ENCODE measurements at places on chromosomes 16 and 17.

DNA sequence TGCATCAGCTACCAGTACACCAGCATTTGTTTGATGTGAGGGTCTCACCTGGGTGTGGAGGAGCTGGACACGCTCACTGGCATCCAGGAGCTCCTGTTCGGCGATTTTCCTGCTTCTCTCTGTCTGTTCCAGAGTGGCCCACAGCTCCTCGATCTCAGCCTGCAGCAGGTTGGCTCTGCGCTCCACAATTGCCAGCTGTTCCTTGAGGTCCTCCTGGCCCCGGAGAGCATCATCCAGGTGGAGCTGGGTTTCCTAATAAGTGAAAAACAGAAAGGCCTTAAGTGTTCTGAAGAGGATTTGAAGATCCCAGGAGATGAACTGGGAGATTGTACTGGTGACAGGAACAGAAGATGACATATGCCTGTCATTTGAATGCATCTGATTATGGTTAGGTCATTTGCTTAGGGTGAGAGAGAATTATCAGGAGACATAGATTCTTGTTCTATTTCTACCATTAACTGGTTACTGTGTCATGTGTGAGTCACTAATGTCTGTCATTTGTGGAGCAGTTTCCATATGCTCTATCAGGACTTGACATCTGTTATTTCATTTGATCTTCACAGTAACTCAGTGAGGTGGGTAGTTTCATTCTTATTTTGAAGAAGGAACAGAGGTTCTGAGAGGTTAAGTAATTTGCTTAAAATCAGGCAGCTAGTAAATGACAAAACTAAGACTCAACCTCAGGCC, 21.5 kb upstream of the MYH13 start:
- no peak for DNase-seq

GRCh38 chr17:40180694-40181093, 3.4 kb downstream of the RAPGEFL1 start:
- no peak for DNase-seq

- no peak for DNase-seq
Observed at GRCh38 chr16:57127037-57127763, 34.8 kb downstream of the CPNE2 start.

GRCh38 chr17:40177275-40177874, at the start of gene RAPGEFL1:
Gene RAPGEFL1 (plus strand): TSS chr17:40177470. CDS start chr17:40177862, 392 bp downstream.
- no peak for DNase-seq

GRCh38 chr16:82055728-82056549, 20.9 kb downstream of the HSD17B2 start:
- DNase-seq = peak; percentile 86

DNA sequence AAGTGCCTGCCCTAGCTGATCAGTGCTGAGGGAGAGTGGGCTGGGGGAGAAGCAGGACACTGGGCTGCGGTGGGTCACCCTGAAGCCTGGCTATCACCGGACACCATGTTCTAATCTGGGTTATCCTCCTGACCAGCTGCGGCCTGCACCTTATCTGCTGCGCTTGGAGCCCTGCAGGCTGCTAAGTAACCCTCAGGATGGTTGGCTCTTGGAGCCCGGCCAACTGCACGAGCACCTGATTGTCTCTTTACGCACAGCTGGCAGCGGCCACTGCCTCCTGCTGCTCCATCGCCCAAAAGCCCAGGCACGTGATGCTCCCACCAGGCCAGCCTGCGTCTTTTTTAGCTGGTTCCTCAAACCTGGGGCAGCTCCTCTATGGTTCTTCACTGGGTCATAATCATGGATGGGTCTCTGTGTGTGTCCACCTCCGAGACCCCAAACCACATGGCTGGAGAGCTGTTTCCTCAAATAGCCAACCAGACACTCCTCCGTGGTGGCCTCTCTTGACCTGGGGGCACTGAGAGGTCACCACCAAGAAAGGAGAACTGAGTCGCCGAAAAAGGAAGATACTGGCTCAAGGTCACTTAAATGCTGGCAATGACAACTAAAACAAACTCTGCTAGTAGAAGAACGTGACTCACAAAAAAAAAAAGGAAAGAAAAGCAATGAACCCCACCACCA, 21.7 kb downstream of the SPHK1 start:
- no peak for DNase-seq

DNA sequence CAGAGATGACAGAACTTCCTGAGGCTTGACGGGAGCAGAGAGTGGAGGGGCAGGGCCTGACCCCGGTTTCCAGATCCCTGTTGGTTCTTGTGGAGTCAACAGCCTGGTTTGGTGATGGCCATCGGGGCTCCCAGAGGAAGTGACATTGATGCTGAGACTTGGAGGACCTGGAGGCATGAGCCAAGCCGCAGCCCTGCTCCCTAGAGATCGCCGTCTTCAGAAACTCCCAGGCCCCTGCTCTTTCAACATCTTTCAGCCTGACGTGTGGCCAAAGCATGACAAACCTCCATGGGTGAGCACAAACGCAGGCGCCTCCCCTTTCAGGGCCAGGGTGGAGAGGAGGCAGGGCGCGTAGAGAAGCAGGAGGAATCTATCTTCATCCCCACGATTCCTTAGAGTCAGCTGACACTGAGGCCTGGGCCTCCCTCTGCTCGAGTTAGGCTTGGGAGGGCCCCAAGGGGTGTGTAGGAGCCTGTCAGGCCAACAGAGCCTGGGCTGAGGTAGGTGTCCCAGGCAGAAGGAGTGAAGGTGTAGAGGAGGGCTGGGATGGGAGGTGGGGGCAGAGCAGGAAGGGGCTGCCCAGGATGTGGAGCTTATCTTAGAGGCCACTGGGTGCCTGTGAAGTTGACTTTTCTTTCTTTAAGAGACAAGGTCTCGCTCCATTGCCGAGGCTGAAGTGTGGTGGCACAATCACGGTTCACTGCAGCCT, 56.1 kb upstream of the MED9 start:
- no peak for DNase-seq

DNA sequence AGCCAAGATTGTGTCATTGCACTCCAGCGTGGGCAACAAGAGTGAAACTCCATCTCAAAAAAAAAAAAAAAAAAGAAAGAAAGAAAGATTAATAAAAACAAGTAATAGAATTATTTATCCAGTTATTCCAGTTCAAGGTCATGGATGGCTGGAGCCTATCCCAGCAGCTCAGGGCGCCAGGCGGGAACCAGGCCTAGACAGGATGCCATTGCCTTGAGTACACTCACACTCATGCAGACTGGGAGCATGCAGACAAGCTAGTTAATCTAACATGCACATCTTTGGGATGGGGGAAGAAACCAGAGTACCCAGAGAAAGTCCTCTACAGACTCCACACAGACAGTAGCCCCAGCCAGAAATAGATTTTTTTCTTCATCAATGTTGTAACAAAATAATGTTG, 17.9 kb downstream of the PDP2 start:
- DNase-seq = no peak

- no peak for DNase-seq
Observed at GRCh38 chr16:81266680-81267095, 28.2 kb downstream of the BCO1 start.

DNA sequence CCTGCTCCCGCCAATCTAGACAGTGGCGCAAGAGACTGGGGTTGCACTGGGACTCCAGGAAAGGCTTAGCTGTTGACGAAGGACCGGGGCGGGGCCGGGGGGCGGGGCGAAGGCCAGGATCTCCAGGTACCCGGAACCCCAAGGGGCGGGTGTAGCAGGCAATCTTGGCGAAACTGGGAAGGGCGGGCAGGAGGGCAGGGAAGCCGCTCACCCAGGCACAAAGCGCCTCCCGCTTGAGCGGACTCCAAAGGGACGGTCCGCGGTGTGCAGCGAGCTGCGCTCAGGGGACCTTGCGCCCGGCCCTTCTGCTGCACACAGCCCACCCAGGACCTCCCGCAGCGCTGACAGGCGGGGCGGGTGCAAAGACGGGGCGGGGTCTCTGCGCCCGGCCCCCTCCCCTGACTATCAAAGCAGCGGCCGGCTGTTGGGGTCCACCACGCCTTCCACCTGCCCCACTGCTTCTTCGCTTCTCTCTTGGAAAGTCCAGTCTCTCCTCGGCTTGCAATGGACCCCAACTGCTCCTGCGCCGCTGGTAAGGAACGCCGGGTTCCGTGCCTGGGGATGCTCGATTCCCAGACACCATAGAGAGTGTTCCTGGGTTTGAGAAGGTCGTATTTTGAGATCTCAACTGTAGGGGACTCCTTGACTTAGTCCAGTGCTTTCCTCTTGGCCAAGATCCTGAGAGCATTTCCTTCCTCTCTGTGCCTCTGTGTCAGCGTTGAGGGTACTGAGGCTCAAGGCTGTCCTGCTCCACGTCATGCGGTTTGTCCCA, at the start of gene MT1F:
MT1F (plus strand) TSS at position 405 of the 772 bp plus-strand sequence; CDS start at position 505, 100 bp downstream.
- peak; percentile 85 for DNase-seq

- DNase-seq = no peak
Observed at GRCh38 chr16:57867000-57867561, 64.8 kb upstream of the KIFC3 start.

DNA sequence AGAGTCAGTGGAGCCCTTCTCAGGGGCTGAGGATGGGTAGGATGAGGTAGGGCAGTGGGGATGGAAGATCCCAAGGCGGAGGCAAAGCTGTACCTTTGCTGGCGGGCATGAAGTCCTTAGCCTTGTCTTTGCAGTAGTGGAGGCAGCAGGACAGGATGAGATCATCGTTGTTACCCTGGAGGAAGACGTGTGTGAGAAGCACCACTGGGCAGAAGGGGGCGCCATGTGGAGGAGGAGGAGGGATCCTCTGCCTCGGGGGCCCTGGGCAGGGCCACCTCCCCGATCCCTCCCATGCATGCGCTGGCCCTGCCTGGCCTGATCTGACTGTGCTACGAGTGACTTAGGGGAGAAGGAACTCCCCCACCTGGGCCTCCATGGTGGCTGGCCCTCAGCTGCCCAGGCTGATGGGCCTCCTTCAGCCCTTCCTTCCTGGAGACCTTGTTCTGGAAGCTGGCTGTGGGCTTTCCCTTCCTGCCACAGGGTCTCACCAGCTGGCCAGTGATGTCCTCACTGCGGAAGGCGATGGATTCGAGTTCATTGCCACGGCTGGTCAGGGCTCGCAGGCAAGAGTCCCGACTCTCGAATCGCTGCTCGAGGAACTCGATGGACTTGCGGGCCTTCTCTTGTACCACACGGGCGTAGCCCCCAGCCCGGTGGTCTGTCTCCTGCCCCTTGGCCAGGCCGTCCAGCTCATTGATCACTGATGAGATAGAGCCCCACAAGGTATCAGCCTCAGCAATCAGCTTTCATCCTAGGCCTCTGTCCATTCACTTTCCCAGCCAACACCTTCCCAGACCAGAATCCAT, 10.3 kb downstream of the HIC1 start:
- no peak for DNase-seq

DNA sequence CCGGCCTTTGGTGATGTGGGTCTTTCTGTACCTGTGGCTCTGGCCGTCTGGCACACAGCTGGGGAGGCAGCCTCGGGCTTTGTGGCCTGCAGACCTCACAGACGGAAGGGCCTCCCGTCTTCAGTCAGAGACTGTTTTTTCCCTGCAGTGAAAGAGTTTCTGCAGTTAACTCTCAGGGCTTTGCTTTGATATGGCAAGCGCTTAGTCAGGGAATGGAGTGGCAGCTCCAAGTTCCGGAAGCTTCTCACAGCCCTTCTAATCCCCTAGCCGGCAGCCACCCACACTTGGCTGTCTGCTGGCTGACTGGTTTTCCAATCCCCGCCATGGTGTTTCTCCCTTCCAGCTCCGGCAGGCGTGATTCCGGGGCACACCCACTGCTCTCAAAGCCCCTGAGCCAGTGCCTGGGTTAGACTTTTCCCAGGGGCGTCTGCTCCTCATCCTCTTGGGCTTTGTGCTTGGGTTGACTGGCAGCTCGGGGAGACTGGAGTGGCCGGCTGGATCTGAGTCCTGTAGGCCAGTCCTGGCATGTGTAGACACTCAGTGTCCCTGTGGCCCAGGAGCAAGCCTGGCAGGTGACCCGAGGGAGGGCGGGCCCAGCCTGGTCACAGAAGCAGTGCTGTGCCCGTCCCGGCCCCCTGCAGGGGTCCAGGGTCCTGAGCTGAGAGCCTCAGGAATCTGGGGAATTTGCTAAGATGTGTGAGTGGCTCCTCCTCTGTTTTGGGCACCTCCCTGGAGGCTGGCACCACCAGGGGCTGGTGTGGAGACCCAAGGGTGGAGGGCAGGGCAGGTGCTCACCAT, 29.9 kb downstream of the BAIAP2 start:
- no peak for DNase-seq

DNA sequence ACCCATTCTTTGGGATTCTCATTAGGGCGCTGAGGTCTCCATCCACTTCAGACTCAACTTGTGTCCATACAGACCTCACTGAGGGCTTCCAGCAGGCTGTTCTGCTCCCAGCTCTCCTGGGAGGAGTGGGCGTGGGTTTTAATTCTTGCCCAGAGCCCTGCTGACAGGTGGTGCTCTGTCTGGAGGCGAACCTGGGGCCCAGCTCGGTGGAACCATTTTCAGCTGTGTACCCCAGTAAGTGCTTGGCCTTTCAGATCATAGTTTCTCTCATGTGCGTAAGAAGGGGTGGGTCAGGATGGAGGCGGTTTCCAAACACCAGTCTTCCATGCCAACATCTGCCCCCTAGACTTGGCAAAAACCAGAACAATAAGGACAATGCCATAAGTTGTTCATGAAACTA, 21.4 kb upstream of the NKD1 start:
- no peak for DNase-seq

DNA sequence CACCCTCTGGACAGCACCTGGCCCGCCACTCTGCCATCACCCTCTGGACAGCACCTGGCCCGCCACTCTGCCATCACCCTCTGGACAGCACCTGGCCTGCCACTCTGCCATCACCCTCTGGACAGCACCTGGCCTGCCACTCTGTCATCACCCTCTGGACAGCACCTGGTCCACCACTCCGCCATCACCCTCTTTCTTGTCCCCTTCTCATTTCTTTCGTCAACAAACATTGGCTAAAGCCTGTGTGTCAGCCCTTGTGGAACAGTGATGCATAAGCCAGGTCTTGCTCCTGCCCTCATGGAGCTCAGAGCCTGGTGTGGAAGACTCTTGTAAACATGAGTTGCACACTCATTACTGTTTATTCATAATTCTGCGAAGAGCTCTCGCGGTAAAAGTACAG, 31.2 kb downstream of the CDK5R1 start:
- DNase-seq = no peak

DNA sequence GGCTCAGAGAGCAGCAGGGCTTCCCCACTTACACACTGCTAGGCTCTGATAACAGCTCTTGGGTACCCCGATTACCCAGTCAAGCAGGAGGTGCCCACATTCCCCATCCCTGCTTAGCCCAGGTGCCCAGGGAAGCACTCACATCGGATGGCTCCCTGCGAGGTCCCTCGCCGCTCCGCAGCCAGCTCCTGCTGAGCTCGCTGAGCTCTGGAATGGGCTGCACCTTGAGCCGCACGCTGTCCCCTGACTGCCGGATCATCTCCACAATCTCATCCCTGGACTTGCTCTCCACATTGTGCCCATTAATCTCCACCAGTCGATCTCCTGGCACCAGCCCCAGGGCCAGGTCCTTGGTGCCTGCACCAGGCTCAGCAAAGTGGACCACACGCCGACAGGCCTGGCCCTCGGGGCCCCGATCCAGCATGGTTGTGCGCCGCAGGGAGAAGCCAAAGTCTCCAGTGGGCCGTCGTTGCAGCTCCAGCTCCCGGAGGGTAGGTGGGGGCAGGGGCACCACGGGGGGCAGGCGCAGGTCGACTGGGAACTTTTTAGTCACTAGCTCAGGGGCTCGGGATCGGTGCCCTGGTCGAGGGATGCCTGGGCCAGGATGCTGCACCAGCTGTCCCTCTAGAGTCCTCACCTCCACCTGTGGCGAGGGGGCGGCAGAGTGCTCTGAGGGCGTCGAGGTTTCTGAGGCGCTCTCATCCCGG, 14.2 kb downstream of the MYO18A start:
- DNase-seq = no peak
